ENCODE measurements at places on chromosomes 1 and 21. TPM values are rescaled to one million over a fixed set of nuclear protein-coding genes. Genes with fewer than 3 reads are reported as not detected.

Gene S100A5
- 0.57 TPM for polyA plus RNA-seq

Gene ACBD6
- polyA plus RNA-seq, result 59.8 TPM

Gene HSD3B2
- polyA plus RNA-seq, result not detected

Gene AGBL4
- polyA plus RNA-seq, result not detected

Gene C1orf94
- polyA plus RNA-seq, result not detected

Gene KLF18
- not detected for polyA plus RNA-seq

Gene MROH9
- not detected for polyA plus RNA-seq

Gene OPTC
- not detected for polyA plus RNA-seq

Gene CATSPERE
- 0.33 TPM for polyA plus RNA-seq

Gene ATXN7L2
- polyA plus RNA-seq, result 2.0 TPM

Gene FCGR3B
- polyA plus RNA-seq, result not detected

Gene AP4B1
- polyA plus RNA-seq, result 9.2 TPM

Gene CDKN2C
- 16.8 TPM for polyA plus RNA-seq

Gene FAM131C
- polyA plus RNA-seq, result 5.9 TPM

Gene KCNJ9
- polyA plus RNA-seq, result not detected

Gene MYOC
- not detected for polyA plus RNA-seq

Gene C4BPA
- polyA plus RNA-seq, result 0.92 TPM

Gene NPHS2
- polyA plus RNA-seq, result not detected

Gene LRRIQ3
- 2.8 TPM for polyA plus RNA-seq

Gene BEND5
- not detected for polyA plus RNA-seq

Gene GPBP1L1
- 47.7 TPM for polyA plus RNA-seq

Gene ALX3
- polyA plus RNA-seq, result not detected

Gene ILDR2
- polyA plus RNA-seq, result not detected

Gene MYBPHL
- not detected for polyA plus RNA-seq

Gene LCE2C
- not detected for polyA plus RNA-seq

Gene SPRR3
- polyA plus RNA-seq, result not detected

Gene DENND2D
- polyA plus RNA-seq, result 1.7 TPM

Gene CNR2
- polyA plus RNA-seq, result not detected

Gene RCSD1
- not detected for polyA plus RNA-seq

Gene CHRNB2
- 0.25 TPM for polyA plus RNA-seq

Gene SEMA6C
- polyA plus RNA-seq, result 1.5 TPM

Gene CGN
- 3.0 TPM for polyA plus RNA-seq

Gene DUSP12
- polyA plus RNA-seq, result 49.6 TPM

Gene CCDC28B
- 3.3 TPM for polyA plus RNA-seq

Gene PSMA5
- 92.7 TPM for polyA plus RNA-seq

Gene WRAP73
- polyA plus RNA-seq, result 15.4 TPM

Gene FCRL1
- polyA plus RNA-seq, result not detected

Gene SPATA1
- 0.49 TPM for polyA plus RNA-seq

Gene TCHHL1
- not detected for polyA plus RNA-seq

Gene CNKSR1
- 0.17 TPM for polyA plus RNA-seq

Gene C1orf115
- polyA plus RNA-seq, result 6.8 TPM

All from A549 (cell line).